Mesenteric fat pad (tissue), 1 donor: ENCODE measurements at places on chromosomes 4 and X. TPM values are rescaled to one million over a fixed set of nuclear protein-coding genes. Genes with fewer than 3 reads are reported as not detected.

DNA sequence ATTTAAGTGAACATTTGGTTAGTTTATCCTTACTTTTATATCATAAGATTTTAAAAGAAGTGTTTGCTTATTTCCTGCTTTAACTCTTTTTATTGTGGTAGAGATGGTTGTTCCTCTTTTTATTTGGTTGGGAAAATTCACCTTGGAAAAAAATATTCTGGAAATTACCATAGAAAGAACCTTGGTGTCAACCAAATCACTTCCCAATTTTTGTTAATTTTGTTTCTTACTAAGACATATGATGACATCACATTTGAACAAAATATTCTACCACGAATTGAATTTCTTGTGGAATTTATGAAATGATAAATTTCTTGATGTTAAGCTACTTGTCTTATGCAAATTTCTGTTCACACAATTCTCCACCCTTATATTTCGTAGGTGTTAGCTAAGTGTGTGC, 33.7 kb downstream of the LAMTOR3 start:
- no peak for DNase-seq

GRCh38 chr4:106676173-106676921, 307.8 kb upstream of the GIMD1 start:
- no peak for DNase-seq

GRCh38 chr4:114807759-114808404, 209.3 kb downstream of the UGT8 start:
- DNase-seq = no peak

Gene CENPU
- 3.0 TPM for total RNA-seq
